ENCODE measurements at places on chromosomes 3 and 15. TPM values are rescaled to one million over a fixed set of nuclear protein-coding genes. Genes with fewer than 3 reads are reported as not detected.

DNA sequence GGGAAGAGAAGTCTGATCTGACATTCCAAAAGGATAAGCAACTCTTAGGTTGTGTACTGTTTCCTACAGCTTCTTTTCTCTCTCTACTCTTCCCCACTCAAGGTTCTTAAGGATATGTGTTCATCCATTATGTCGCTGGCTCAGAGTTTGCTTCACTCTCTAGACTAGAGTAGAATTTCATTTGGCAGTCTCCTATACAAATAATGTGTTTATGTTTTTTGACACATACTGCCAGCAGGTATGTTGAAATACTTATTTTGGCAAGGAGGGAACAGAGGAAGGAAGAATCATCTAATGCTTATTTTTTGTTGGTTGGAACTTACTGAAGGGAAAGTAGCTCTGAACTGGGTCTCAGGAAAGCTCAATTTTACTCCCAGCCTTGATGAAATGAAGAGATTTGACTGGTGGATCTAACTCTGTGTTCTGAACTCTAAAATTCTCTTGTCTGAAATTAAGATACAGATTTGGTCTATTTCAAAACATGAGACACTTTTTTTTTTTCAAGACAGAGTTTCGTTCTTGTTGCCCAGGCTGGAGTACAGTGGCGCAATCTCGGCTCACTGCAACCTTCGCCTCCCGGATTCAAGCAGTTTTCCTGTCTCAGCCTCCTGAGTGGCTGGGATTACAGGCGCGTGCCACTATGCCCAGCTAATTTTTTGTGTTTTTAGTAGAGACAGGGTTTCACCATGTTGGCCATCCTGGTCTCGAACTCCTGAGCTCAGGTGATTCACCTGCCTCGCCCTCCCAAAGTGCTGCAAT lies 7.6 kb upstream of the EMC3 start:
- no peak for DNase-seq

- DNase-seq, result peak; percentile 93
These were observed 17.5 kb downstream of the FAM240A start for GRCh38 chr3:46629551-46630517.

GRCh38 chr15:88727439-88727838 lies 75.8 kb upstream of the ACAN start:
- no peak for DNase-seq

Gene ZIC1
- total RNA-seq, result 1.7 TPM

DNA sequence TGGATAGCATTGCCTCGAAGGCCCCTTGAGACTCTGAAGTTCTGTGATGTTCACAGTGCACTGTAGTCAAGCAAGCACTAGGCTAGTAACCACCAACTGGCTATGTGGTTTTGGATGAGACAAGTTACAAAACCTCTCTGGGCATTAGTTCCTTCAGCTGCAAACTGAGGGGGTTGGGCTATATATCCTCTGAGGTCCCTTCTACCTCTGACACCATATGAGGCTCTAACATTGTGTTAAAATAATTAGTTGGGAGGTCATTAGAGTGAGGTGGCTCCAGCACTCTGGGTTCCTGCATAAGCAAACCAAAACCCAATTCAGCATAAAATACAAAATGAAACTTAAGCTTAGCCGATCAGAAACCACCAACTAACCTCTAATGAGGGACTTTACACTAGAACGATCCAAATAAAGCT lies 209.5 kb upstream of the LRRN1 start:
- no peak for DNase-seq

- no peak for DNase-seq
These were observed 112.4 kb downstream of the ADCY5 start for GRCh38 chr3:123336441-123336851.

Gene PROK2
- total RNA-seq, result 3.8 TPM

Gene MCTP2
- total RNA-seq, result 7.7 TPM

DNA sequence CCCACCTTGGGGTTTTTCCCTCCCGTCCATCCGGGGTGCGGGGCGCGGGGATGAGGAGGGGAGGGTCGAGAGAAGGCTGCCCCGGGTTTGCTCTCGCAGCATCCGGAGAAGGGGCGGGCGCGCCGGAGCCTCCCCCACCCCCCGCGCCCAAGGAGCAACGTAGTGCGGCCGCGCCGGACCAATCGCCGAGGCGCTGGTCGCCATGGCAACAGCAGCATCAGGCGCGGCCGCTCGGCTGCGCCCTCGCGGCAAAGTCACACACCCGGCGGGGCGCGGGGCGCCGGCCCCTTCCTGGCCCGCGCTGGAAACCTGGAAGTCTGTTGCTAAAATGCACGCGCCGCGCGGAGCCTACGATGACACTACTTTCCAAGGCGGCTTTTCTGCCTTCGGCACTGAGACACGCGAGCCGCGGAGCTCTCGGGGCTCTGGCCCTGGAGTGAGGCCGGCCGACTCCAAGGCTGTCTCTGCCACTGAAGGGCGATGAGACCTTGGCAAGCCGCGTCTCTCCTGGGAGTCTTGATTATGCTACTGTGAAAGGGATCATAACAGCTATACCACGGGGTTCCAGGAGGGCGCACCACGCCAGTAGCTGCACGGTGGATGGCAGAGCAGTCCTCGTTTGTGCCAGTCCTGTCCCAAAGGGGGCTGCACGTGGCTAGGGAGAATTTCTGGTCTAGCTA lies at the start of gene IQSEC1:
Gene IQSEC1 (minus strand): TSS at position 104 of the 680 bp plus-strand sequence. CDS start 415 bp downstream, outside the sequence.
- peak; percentile 92 for DNase-seq

- DNase-seq, result no peak
These were observed 105.0 kb downstream of the FOXP1 start for GRCh38 chr3:71478568-71478967.

Gene CCR1
- total RNA-seq, result 13.9 TPM

DNA sequence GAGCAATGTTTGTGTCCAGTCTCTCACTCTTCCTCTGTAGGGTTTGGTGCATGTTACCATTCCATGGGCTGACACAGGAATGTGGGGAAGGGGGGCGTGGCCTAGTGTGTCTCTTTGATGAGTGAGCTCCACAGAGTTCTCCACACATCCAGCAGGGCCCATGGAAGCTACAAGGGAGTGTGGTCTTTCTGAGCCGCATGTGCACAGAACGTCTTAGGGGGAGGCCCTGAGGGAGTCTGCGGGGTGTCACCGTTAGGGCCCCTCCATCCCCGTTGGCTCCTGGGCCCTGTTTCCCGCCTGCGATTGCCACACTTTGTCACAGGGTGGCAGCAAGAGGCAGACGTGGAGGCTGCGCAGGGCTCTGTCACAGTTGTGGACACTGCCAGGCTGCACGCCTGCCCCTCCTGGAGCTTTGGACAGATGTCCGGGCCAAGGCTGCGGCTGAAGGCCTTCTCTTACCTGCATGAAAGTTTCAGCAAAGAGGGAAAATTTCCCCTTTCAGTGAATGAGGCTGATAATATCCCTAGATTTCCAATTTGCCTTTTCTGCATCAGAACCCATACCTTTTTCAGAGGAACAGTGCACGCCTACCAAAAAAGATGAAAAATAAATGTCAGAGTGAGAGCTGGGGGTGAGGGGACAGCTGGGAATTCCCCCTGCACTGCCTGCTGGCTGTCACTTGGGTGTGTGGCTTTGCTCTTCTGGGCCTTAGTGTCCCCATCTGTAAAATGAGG lies 24.3 kb downstream of the CACNA2D3 start:
- DNase-seq, result peak; percentile 80

Gene DISP2
- 0.60 TPM for total RNA-seq

Gene FILIP1L
- 861 TPM for total RNA-seq

Gene PLA2G4D
- not detected for total RNA-seq

- no peak for DNase-seq
These were observed 118.9 kb upstream of the IGSF10 start for GRCh38 chr3:151579571-151580270.

Gene SLC35G2
- 13.1 TPM for total RNA-seq
